G401 (cell line): ENCODE measurements at places on chromosomes 13 and 19. TPM values are rescaled to one million over a fixed set of nuclear protein-coding genes. Genes with fewer than 3 reads are reported as not detected.

MIR17HG gene
- 6.6 and 7.8 TPM in 2 replicates for total RNA-seq

GRCh38 chr13:29761815-29762214, 88.6 kb downstream of the UBL3 start:
- no peak for DNase-seq

LACC1 gene
- not detected in 2 replicates for total RNA-seq

ADPRHL1 gene
- total RNA-seq: 2.3 and 3.3 TPM in 2 replicates

- DNase-seq: peak; percentile 75
Observed at GRCh38 chr13:98672947-98673613, 79.4 kb downstream of the SLC15A1 start.

- no peak for DNase-seq
Observed at GRCh38 chr13:95117092-95117491, 184.2 kb downstream of the ABCC4 start.

SERP2 gene
- not detected in 2 replicates for total RNA-seq

- DNase-seq: no peak
Observed at GRCh38 chr19:14510311-14511228, 7.6 kb downstream of the DNAJB1 start.

GRCh38 chr19:50152578-50152977, 10.5 kb downstream of the IZUMO2 start:
- no peak for DNase-seq

RPL21 gene
- 1,415 and 1,774 TPM in 2 replicates for total RNA-seq

DNA sequence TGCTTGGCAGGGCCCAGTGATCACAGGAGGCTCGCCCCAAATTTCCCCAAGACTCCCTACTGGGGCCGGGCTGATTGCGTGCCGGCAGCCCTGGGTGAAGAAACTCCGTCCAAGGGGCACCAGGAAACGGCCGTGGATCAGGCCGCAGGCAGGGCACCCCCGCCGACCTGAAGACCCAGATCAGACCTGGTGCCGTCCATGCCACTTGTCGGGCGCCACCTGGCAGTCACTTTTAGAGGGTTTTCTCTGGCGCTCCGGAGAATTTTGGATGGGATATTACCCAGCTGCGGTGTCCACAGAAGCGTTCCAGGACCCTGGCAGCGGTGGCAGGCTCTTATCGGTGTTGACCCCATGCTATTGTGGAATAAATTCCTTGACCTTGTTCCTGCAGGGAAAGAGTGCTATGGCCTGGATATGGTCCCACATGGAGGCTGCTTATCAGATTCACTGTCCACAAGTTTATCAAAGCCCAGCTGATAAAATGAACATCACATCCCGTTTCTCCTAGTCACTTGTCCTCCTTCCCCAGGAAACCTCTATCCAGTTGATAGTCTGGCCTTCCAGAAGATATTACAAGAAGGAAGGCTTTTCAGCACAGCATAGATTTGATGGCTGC, 38.2 kb downstream of the IGFL2 start:
- no peak for DNase-seq

SULT2A1 gene
- total RNA-seq: not detected in 2 replicates

PPM1N gene
- total RNA-seq: 3.3 and 4.2 TPM in 2 replicates

B3GNT3 gene
- total RNA-seq: not detected in 2 replicates

- DNase-seq: no peak
Observed at GRCh38 chr13:32211813-32212212, 103.3 kb downstream of the ZAR1L start.

DNA sequence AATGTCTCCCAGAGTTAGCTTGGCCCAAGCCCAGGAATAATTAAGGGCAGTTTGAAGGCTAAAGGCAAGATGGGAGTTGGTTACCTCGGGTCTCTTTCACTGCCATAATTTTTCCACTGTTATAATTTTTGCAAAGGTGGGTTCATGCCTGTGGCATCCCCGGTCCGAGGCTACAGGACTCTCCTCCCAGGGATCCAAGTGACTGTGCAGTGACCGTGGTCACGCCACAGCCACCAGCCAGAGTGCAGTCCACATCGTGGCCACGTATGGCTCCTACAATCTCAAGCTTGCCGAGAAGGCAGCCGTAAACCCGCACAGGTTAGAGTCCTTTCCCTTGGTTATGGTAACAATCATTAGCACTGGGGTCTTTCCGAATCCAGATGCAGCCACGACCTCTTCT, 36.8 kb downstream of the C13orf46 start:
- DNase-seq: no peak

DNA sequence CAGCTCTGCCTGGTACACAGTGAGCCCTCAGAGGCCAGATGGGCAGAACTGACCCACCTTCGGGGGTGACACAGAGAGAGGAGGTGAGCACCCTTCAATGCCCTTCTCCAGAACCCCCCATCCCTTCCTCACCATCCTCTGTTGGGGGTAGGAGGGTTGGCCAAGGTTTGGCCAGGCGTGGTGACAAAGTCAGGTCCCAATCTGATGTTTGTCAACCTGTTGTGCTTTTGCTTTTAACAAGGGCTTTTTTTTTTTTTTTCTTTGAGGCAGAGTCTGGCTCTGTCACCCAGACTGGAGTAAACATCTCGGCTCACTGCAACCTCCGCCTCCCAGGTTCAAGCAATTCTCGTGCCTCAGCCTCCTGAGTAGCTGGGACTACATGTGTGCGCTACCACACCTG, 7.3 kb downstream of the PTGIR start:
- DNase-seq: no peak

CYP2A7 gene
- not detected in 2 replicates for total RNA-seq

GRCh38 chr13:31818236-31818635, 78.9 kb downstream of the RXFP2 start:
- DNase-seq: no peak

GRCh38 chr19:498977-499623, 2.8 kb downstream of the MADCAM1 start:
- no peak for DNase-seq

POU2F2 gene
- not detected in 2 replicates for total RNA-seq

DNA sequence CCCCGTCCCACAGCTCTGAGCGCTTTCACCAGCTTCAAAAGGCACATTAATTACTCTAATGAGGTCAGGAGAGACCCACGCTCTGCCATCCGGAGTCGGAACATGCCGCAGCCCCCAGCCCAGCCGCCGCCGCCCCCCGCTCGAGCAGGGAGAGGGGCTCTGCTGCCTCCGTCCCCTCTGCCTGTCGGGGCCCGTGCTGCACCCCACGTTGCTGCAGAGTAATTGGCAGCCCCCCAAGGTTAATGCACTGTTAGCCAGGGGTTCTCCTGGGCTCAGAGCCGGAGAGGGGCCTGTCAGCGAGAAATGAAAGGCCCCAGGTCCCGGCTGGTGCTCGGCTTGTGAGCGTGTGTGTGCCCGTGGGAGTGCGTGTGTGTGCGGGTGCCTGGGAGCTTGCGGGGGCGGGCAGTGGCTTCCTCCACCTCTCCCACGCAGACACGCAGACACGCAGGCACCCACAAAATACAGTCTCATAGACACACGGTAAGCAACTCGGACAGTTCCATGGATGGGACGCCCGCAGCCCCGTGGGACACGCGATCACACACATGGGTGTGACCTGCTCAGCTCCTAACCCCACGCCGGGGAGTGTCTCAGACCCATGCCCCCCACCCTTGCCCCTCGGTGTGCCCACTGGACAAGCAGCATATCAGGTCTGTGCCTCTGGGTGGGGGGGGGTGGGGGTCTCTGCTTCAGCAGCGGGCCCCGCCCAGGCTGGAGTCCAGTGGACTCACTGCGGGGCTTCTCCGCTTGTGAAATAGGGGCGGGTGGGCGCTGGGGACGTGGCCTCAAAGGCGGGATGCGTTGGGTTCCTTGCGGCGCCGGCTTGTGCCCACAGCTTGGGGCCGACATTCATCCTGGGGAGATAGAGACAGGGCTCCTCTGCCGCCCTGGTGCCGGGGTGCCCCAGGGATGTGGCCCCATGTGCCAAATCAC, 4.8 kb upstream of the EFNA2 start:
- DNase-seq: no peak
